ENCODE measurements at places on chromosomes 16 and 17.
A peak's percentile ranks its signal among the peaks of the same experiment; 100 is the strongest.

GRCh38 chr17:15408803-15409202 lies 58.6 kb downstream of the CDRT4 start:
- DNase-seq, result no peak

GRCh38 chr17:38893607-38894006 lies 23.7 kb downstream of the LASP1 start:
- peak; percentile 81 for DNase-seq

DNA sequence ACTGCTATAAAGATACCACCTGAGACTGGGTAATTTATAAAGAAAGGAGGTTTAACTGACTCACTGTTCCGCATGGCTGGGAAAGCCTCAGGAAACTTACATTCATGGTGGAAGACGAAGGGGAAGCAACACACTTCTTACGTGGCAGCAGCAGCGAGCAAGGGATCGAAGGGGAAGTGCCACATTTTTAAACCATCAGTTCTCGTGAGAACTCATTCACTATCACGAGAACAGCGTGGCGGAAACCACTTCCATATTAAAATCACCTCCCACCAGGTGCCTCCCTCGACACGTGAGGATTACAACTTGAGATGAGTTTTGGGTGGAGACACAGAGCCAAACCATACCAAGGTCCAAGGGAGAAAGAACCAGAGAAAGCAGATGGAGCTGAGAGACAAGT lies 454.3 kb upstream of the CDH11 start:
- no peak for DNase-seq

GRCh38 chr16:27511657-27512448 lies 37.9 kb downstream of the GTF3C1 start:
- peak; percentile 12 for DNase-seq

GRCh38 chr17:27217631-27218030 lies 76.3 kb upstream of the WSB1 start:
- no peak for DNase-seq

All from amniotic epithelial cell (primary cell).